ENCODE measurements at places on chromosomes 3 and 15.

GRCh38 chr3:59482684-59483083 is 432.9 kb upstream of the CFAP20DC start:
- DNase-seq, result no peak

DNA sequence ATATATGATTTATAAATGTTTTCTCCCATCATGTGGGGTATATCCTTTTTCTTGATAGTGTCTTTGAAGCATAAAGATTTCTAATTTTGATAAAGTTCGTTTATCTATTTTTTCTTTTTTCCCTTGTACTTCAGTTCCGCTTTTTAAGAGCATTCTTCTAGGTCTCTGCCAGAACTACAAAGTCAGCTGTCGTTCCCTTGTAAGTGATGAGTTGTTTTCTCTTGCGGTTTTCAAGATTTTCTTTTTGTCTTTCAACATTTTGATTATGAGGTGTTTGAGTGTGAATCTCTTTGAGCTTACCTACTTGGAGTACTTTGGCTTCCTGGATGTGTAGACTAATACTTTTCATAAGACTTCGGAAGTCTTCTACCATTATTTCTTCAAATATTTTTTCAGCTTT is 9.3 kb upstream of the PRICKLE2 start:
- DNase-seq, result no peak

- no peak for DNase-seq
These were observed 345.3 kb downstream of the CHST2 start for GRCh38 chr3:143464850-143465249.

DNA sequence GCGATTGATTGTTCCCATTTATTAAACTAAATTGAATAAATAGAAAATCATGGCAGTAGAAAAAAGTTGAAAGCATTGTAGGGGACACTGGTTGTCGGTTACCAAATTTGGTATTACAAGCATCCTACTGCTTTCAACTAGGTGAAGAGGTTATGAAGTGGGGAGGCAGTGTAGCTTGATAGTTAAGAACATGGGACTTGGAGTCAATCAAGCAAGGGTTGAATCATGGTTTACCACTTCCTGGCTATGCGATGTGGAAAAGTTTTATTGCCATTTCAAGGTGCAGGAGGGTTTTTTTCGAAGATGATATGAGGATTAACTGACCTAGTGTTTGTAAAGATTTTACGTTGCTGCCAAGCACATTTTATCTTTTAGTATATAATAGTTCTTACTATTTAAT is 318.2 kb upstream of the KCNH8 start:
- no peak for DNase-seq

DNA sequence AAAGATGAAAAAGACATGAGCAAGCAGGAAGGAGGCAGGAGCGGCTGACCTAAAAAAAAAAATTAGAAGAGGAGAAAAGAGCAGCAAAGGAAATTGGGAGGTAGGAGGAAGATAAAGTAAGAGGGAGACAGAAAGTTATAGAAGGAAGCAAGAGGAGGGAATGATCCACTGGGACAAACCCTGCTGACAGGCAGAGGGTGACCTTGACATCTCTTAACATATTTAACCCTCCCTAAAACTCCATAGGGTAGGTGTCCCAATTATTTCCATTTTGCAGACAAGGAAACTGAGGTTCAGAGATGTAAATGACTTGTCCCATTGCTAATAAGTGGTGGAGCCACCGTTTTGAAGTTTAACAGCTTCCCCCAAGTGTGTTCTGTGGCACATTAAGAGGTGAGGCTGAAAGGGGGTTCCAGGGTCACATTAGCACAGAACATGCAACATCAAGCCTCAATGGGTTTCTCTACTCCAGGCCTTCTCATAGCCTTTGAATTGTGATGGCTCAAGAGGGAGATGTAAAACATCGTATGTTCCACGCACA is 37.4 kb upstream of the PRICKLE2 start:
- DNase-seq, result no peak
